ENCODE measurements at places on chromosomes 6 and 20.

- no peak for DNase-seq
Observed at GRCh38 chr20:48246061-48246790, 460.9 kb upstream of the SULF2 start.

GRCh38 chr6:117194978-117195377, 70.4 kb upstream of the VGLL2 start:
- DNase-seq = no peak

- peak; percentile 73 for DNase-seq
Observed at GRCh38 chr6:120826253-120826652, 508.0 kb downstream of the TBC1D32 start.

DNA sequence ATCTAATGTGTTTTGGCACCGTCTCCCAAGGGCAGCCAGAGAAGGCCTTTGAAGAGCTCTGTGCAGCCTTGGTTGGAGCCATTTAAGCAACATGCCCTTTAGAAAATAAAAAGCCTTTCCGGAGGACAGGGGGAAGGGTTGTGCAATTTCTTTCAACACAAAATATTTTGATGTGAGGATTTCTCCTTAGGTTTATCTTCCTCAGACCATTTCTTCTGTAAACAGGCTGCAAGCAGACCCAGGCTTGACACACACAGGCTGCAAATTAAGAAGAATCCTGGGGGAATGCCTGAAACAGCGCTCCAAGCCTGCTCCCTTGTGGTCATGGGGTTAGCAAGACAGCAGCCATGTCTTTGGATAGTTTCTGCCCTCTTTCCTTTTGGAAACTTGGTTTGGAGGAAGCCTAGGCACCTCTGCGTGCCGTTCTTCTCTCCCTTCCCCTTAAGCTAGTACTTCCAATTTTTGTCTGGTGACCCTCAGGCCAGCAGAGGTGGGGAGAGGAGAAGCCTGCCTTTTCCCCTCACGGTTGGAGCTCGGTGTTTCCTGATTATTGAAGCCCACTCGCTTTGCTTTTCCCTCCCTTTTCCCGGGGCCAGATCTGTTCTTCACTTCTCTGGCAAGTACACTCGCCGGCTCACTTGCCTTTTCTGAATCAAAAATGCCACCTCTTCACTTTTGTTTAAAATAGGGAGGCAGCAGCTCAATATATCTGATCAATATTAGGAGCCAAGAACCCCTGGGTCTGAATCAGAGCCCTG, 39.6 kb upstream of the NOX3 start:
- no peak for DNase-seq

DNA sequence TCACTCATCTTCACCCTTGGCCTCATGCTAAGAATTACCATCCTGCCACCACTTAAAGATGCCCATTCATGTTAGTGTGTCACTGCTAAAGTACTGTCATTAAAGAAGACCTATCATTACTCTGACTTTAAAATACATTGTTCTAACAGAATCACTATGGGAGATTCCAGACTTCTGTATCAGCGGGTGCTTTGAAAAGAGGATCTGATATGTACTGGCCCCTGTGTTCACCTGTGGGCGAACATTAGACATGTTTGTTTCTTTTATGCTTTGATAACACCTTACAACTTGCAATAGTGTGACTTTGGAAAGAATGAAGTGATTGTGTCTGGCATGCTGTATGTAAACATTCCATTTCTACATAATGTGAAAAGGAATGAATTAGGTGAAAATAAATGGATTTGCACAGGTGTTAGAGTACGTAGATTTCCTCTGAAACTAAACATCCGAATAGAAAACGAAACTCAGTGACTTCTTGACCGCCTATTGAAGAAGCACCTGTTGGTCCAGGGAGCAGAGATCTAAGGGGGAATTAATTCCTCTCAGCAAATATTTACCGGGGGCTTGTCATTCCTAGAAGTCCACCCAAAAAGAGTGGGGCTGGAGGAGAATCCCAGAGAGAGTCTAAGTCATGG, 132.3 kb downstream of the CARMIL1 start:
- no peak for DNase-seq

DNA sequence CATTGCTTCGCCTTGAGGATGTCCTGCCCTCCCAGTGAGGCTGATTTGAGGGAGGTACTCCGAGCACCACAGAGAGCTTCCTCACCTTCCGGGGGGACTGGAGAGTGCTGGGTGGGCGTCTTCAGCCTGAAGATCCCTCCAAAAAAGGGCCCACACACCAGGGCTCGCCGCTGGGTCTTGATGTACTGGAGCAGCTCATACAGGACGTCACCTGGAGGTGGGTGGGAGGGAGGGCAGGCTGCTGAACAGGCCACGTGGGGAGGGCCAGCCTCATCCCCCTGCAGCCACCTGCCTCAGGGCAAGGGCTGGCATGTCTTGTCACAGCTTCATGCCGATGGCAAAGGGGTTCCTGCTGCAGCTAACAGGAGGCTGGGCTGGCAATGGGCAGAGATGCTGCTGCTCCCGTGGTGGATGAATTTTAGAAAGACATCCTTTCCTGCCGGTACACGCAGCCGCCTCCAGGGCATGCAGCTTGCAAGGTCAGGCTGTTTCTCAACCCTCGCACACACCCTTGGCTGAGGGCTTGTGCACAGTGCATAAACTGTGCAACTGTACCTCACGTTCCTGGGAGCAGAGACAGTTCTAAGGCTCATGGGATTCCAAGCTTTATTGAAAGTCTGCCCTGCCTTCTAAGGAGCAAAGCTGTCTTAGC, 14.0 kb downstream of the ETV7 start:
- no peak for DNase-seq

DNA sequence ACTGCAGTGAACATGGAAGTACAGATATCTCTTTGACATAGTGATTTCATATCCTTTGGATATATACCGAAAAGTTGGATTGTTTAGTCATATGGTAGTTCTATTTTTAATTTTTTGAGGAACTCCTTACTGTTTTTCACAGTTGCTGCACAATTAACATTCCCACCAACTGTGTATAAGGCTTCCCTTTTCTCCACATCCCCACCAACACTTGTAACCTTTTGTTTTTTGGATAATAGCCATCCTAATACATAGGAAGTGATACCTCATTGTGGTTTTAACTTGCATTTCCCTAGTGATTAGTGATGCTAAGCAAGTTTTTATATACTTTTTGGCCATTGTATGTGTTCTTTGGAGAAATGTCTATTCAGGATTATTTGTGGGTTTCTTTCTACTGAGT, 45.1 kb upstream of the TENT5A start:
- no peak for DNase-seq
